CD4-positive, alpha-beta T cell treated with Interleukin-21 for 1 hour (primary cell): ENCODE measurements at places on chromosomes 5 and 9.

GRCh38 chr9:87588339-87588738, 90.7 kb downstream of the DAPK1 start:
- DNase-seq, result no peak

DNA sequence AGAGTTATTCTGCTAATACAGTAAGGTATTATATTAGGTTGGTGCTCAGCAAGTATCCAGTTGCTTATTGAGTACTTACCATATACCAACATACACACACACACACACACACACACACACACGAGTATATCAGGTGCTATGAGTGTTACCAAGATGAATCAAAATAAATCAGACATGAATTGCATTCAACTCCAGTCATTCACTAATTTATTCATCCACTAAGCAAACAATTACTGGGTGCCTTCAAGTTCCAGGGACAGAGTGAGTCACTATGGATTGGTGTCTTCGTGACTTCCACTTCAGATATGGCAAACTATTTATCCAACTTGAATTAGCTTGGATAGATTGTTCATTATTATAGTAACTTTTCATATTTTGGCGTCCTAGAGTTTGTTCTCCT, 140.7 kb upstream of the SLC44A1 start:
- no peak for DNase-seq

GRCh38 chr5:104412649-104413240, 850.2 kb upstream of the NUDT12 start:
- DNase-seq, result no peak

DNA sequence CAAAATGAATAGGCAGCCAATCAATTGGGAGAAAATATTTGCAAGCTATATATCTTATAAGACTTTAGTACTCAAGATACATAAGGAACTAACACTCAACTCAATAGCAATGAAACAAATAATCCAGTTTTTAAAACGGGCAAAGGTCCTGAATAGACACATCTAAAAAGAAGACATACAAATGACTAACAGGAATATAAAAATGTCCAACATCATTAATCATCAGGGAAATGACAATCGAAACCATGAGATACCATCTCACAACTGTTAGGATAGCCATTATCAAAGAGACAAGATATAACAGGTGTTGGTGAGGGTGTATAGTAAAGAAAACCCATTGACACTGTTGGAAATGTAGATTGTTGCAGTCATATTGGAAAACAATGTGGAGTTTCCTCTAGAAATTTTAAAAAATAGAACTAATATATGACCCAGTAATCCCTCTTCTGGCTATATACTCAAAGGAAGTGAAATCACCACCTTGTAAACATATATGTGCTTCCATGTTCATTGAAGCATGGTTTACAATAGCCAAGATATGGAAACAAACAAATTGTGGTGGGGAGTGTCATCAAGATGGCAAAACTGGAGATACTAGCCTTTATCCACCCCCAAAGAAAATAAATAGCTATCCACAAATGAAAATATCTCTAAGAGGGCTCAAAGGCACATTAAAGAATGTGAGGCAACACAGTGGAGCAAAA, 13.9 kb upstream of the BTNL3 start:
- DNase-seq, result no peak

DNA sequence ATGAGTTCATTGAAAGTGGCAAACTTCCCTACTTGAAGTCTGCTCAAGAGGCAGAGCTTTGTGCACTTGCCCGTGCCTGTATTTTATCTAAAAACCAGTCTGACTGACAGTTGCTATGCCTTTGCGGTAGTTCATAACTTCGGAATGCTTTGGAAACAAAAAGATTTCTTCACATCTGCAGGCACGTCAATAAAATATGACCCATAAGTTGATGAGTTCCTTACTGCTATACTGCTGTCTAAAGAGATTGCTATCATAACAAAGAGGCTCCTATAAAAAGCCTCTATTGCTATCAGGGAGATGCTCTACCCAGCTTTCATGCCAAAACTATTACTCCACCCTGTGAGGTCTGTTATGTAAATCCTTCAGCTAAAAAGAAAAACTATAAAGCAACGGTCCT, 25.4 kb upstream of the RNF20 start:
- no peak for DNase-seq
